Trophoblast cell (in vitro differentiated cells and primary cell): ENCODE measurements at places on chromosomes 6 and 20.

DNA sequence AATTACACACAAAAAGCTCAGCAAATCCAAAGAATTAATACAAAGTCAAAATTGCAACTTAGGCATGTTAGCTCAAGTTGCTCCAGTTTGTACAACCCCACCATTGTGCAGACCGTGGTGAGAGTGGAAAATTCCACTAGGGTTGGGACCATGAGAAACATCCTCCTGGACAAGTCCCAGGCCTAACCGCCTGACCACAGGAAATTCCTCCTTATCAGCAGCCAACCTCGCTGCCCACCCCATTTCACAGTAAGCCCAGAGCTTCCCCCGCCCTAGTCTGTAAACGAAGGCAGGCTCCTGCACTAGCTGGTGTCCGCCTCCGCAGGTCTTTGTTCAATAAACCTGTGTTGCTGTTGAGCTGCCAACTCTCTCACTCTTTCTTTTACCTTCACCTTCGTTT lies 1023.3 kb downstream of the EYS start:
- DNase-seq, result no peak

DNA sequence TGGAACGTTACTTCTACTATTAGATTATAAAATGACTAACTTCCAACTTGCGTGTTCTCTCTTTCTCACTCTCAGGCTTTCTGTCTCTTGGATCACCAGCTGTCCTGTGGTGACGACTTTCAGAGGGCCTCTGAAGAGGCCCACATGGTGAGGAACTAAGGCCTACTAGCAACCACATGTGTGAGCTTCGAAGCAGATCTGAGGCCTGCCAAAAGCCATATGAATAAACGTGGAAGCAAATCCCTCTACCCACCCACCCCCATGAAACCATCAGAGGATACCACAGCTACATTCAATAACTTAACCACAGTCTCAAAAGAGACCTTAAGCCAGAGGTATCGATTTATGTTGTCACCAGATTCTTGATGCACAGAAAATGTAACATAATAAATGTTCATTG lies 13.5 kb upstream of the BMP5 start:
- DNase-seq, result no peak

- no peak for DNase-seq
These were observed 30.1 kb downstream of the HDDC2 start for GRCh38 chr6:125271486-125272159.

- DNase-seq, result no peak
These were observed 587.4 kb downstream of the GRIK2 start for GRCh38 chr6:101980924-101981323.

GRCh38 chr6:166765234-166765541 lies 138.1 kb upstream of the RPS6KA2 start:
- no peak for DNase-seq

DNA sequence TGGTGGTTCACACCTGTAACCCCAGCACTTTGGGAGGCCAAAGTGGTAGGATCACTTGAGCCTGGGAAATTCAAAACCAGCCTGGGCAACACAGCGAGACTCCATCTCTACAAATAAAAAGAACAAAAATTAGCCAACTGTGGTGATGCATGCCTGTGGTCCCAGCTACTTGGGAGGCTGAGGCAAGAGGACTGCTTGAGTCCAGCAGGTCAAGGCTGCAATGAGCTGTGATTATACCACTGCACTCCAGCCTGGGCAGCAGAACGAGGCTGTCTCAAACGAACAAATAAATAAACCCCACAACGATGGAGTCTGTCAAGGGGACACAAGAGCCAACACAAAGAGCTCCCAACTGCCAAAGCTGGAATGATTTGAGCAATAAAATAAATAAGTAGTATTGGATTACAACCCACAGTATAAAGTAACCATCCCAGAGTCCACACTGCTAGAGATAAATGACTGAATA lies 13.5 kb downstream of the ZMYND8 start:
- DNase-seq, result no peak

DNA sequence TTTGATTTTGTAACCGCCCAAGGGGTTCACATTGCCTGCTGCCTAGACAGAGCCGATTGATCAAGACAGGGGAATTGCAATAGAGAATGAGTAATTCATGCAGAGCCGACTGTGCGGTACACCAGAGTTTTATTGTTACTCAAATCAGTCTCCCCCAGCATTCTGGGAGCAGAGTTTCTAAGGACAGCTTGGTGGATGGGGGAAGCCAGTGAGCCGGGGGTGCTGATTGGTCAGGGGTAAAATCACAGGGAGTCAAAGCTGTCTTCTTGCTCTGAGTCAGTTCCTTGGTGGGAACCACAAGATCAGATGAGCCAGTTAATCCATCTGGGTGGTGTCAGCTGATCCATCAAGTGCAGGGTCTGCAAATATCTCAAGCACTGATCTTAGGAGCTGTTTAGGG lies 60.0 kb upstream of the EZR start:
- no peak for DNase-seq

DNA sequence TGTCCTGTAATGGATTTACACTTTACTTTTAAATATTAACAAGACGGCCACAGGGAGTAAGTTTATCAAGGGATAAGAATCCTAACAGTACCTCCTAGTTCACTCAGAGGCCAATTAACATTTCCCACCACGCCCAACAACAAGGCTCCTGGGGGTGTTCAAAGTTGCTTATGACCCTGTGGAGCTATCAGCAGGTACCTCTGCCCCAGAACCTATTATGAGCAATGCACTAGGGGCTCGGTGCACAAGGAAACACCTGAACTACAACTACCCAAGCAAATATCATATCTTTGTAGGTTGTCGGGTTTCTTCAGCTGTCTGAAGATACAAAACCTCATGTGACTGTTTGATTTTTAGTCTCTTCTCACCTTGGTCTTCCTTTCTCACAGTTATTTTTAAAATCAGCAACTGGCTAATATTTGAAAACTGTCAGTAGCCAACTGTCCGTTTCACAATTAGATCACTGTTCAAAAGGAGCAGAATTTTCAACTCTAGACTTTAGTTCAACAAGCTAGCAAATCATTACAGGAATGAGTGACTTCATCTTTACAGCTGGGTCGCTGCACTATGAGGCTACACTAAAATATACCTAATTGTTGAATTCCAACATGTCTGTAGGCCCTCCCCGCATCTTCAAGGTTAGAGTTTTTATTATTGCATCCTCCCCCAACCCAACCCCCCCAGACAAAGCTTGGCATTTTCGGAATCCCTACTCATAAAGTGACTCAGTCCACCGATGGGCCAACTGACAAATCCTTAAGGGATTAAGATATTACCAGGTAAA lies 38.1 kb downstream of the B4GALT5 start:
- peak; percentile 47 for DNase-seq
